NCI-H1694 (cell line): ENCODE measurements at places on chromosomes 5 and 9.

DNA sequence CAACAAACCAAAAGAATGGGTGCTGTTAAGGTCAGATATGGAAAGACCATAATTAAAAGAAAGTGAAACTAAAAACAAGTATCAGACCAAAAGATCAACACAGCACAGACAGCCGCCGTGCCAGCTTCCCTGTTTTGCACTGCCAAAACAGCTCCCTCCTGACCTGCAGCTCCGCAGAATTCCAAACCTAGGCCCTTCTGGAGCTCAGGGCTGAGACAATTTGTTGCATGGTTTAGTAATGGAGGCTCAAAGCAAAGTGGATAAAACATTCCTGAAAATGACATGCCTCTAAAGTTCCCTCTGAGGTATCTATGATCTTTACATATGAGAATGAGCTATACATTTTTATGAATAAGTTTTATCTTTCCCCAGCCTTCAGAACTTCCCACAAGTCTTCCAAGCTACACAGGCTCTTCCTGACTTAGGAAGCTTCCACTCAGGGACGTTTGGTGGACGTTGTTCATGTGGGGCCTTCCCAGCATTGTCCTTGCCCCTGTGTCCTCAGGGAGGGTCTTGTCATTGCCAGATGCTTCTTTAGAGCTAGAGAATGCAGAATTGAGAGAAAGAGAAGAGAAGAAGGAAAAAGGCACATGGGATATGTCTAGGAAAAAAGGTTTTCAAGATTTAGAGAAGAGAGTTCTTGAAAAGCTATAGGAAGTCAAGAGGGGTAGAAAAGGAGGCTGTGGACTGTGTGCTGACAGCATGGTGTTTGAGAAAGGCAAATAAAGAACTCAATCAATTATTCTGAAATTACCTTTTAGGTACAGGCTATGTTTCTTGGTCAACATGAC is 28.4 kb upstream of the SSBP2 start:
- peak; percentile 42 for DNase-seq

- DNase-seq: no peak
These were observed 2.5 kb upstream of the SLC31A2 start for GRCh38 chr9:113148372-113148705.

GRCh38 chr5:169408731-169409130 is 107.8 kb upstream of the SLIT3 start:
- no peak for DNase-seq

DNA sequence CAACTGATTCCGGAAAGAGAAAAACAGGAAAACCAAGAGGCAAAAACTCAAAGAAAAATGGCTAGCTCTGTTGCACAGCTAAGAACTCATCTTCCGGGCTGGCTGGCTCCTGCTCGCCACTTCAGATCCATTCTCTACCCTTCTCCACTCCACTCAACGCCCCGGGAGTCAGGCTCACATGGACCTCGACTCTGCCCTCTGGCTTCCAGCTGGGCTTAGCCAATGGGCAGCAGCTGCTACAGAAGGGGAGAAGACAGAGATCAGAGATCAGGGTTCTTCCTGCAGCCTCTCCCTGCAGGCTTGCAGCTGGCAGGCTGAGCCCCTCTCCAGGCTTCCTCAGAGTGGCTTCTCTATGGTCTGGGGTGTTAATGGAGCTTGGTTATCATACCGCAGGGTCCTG is 187.5 kb downstream of the MED10 start:
- DNase-seq: no peak

- no peak for DNase-seq
These were observed 107.0 kb downstream of the CDH6 start for GRCh38 chr5:31300501-31300900.

GRCh38 chr5:176692326-176692725 is 45.0 kb downstream of the TSPAN17 start:
- DNase-seq: no peak

- DNase-seq: no peak
These were observed 1510.5 kb upstream of the CDH9 start for GRCh38 chr5:28548856-28549255.

GRCh38 chr5:127995556-127995955 is 88.0 kb upstream of the SLC12A2 start:
- DNase-seq: no peak

DNA sequence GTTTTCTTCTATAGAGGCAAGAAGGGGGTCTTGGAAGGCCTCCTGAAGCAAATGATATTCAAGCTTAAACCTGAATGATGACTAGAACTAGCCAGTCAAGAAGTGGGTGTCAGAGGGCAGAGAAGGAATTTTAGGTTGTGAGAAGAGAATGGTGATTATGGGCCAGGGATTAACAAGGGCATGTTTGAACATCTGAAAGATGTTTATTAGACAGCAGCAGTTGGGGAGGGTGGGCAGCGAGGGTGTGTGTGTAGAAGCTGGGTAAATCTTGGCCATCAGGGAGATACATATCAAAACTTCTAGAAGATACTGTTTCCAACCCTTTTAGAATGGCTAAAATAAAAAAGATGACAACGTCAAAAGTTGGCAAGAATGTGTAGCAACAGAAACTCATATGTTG is 54.5 kb downstream of the MAN2A1 start:
- DNase-seq: no peak

- DNase-seq: no peak
These were observed 28.9 kb upstream of the SERINC5 start for GRCh38 chr5:80284720-80285119.

DNA sequence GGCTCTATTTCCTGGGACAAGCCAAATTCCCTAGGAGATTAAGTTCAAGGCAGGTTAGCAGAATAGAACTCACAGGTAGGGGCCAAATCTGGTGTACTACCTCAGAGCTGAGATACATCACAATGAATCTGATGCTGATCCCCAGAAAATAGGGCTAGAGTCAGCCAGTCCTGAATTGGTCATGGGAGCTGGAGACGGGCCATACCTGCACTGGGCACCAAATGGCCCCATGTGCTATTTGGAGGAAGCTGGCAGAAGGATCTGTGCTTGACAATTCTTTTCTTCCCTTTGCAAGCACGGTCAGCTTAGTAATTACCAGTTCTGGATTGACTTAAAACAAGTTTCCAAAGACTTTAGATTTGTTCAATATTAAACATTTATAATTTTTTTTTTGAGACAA is 10.4 kb upstream of the GNAQ start:
- no peak for DNase-seq

GRCh38 chr9:113547501-113547900 is 84.0 kb downstream of the RGS3 start:
- DNase-seq: no peak

DNA sequence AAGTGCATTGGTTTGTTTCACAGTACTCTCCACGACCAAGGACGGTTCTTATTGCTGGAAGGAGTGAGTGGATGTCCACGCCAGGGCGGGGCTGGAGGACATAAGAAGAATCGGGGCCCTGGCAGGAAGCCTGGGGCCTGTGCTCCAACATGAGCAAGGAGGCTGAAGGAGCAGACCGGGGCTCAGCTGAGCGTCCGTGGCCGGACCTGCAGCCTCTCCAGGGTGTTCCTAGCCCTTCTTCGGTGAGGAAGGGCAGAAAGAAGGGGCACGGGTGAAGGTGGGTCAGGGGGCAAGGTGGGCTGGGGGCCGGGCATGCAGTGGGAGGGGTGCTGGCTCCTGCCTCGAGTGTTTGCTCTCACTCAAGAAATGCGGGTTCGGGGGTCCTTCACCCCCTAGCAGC is 18.1 kb downstream of the FAM78A start:
- no peak for DNase-seq

DNA sequence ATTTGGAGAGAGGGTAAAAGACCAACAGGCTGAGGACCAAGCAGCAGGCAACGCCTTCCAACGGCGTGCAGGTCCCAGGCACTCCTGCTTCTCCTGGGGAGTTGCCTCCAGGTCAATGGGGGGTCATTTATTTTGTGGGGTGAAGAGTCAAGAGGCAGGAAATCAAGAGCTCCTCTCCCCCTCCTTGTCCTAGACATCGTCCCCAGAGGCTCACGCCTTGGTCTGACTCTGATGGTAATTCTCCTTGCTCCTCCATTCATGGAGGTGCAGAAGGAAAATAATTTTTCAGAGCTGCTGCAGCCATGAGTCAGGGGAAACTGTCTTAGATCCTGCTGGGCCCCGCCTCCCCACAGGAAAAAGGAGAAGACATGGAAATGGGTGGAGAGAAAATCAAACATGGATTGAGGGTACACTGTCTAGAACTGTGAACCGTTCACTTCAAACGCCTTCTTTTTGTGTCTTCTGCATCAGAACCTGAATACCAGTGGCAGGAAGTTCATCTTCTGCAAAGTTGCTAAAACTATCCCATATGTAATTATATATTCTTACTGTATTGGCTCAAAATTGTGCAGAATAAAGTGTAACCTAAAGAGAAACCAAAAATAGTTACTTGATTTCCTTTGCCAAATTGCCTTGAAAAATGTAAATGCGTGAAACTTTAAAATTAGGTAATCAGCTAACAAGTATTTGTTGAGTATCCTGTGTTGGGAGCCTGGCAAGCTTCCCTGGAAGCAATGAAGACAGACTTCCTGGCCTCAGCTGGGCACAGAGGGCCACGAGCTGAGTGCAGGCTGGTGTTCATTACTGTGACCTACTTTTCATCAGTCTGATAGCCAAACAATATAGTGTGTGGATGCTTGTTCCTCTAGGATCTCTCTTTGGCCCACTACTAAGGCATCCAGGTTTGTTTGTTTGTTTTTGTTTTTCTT is 142.0 kb downstream of the CMYA5 start:
- DNase-seq: no peak
